Panc1 (cell line): ENCODE measurements at places on chromosomes 7 and 10. TPM values are rescaled to one million over a fixed set of nuclear protein-coding genes. Genes with fewer than 3 reads are reported as not detected.

OPN4 gene
- total RNA-seq: not detected

DNA sequence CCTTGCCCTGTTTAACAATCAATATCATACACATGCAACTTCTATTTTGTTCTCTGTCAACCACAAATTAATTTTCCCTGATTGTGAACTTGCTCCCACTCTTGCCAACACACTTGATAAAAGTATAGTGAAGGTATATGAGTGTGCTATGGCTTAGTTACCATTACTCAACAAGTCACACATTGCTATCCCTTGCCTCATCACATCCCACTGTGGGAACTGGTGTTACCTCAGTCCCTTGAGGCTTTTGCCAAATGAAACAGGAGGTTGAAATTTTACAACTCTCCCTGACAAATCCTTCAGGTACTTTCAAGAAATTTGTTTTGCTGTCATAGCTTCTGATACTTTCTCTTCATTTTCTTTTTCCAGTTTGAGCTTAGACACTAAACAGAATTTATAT, 472.5 kb upstream of the SEMA3D start:
- DNase-seq: no peak

GRCh38 chr10:129868449-129869035, 95.5 kb downstream of the EBF3 start:
- DNase-seq: no peak

SFRP4 gene
- total RNA-seq: 0.74 TPM

DNAJC1 gene
- total RNA-seq: 12.9 TPM

PARD3 gene
- total RNA-seq: 29.8 TPM

ELOVL3 gene
- 1.2 TPM for total RNA-seq

- no peak for DNase-seq
Observed at GRCh38 chr10:72660220-72660619, 31.7 kb upstream of the MCU start.

GRCh38 chr7:79949778-79950177, 184.9 kb upstream of the GNAI1 start:
- no peak for DNase-seq

- DNase-seq: no peak
Observed at GRCh38 chr7:53542157-53542556, 506.7 kb downstream of the POM121L12 start.

GRCh38 chr10:21749788-21750187, 215.8 kb downstream of the MLLT10 start:
- no peak for DNase-seq

FOXK1 gene
- 72.7 TPM for total RNA-seq

AKR1C1 gene
- 0.31 TPM for total RNA-seq

DNA sequence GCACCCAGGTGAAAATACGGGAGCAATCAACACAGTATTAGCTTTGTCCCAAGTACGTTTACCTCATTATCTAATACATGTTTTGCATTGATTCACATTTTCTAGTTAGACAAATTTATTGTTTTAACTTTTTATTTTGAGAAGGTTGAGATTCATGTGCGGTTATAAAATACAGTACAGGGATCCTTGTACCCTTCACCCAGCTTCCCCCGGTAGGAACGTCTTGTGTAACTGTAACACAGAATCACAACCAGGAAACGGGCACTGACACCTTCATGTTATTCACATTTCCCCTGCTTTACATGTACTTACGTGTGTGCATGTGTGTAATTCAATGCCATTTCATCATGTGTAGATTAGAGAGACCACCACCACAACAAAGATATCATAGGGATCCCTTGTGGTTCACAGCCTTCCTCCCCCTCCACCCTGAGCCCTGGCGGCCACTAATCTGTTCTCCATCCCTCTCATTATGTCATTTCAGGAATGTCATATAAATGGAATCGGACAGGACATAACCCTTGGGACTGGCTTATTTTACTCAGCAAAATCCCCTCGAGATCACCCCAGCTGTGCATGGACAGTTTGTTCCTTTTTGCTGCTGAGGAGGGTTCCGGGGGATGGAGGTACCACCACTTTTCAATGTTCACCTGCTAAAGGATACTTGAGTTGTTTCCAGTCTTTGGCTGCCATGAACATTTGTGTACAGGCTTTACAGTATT, 46.5 kb upstream of the C10orf71 start:
- no peak for DNase-seq

DNA sequence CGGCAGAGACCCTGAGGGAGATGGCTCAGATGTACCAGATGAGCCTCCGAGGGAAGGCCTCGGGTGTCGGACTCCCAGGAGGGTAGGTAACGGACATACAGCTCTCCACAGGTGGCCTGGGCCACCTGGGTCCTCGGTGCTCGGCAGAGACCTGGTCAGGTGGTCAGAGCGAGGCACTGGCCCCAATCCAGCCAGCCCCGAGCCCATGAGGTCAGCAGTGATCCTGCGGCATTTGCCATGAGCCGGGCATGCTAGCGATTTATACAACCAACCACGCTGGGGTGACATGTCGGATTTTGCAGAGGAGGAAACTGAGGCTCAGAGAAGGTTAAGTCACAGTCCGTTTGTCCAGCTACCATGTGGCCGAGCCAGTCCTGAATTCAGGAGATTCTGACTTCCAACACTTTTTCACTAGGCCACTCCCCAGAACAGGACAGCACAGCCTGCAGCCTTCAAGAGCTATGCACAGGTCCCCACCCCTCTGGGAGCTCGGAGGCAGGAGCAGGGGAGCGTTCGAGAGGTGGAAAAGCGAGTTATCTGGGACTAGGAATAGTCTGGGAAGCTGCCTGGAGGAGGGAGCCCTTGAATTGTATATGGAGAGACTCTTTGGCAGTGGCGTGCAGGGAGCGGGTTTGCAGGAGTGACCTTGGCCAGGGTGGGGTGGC, 13.5 kb downstream of the LDB3 start:
- DNase-seq: no peak

GALNT17 gene
- total RNA-seq: not detected

PNLIPRP2 gene
- 0.72 TPM for total RNA-seq

VSTM2A gene
- total RNA-seq: not detected

- no peak for DNase-seq
Observed at GRCh38 chr7:68334216-68334615, 1264.1 kb upstream of the AUTS2 start.

TMEM130 gene
- 0.41 TPM for total RNA-seq

DEPP1 gene
- total RNA-seq: 16.6 TPM

LRIT1 gene
- not detected for total RNA-seq

GRCh38 chr10:48568546-48568945, 36.3 kb downstream of the ARHGAP22 start:
- DNase-seq: no peak

DNA sequence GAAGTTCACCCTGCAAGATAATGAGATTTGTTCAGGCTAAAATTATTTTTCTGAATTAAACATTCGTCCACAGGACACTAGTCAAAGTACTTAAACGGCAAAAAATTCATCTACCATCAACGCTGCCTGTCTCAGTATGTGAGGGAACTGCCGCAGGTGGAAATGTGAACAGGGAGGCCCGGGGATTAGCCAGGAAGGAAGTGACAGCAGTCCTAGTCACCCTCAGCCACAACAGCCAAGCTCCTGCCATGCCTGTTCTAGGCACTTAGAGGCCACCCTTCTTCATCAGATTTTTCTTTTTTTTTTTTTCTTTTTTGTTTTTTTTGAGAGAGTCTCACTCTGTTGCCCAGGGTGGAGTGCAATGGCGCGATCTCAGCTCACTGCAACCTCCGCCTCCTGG, 9.4 kb downstream of the NUDT5 start:
- no peak for DNase-seq

R3HCC1L gene
- total RNA-seq: 15.9 TPM

GRCh38 chr7:149704507-149704906, 68.9 kb downstream of the ZNF467 start:
- no peak for DNase-seq

- no peak for DNase-seq
Observed at GRCh38 chr7:38592737-38593288, 38.4 kb downstream of the AMPH start.

TRIM56 gene
- total RNA-seq: 37.4 TPM

SPRN gene
- 0.64 TPM for total RNA-seq

HIPK2 gene
- total RNA-seq: 34.1 TPM

CH25H gene
- 0.10 TPM for total RNA-seq

GPRIN2 gene
- total RNA-seq: 12.9 TPM
